Stimulated activated CD4-positive, alpha-beta T cell treated with anti-CD3 and anti-CD28 coated beads, Interleukin-1b, Interleukin-23, amount 100 ng/mL, for 1 hour (primary cell): ENCODE measurements at places on chromosomes 11 and 22.

- peak; percentile 35 for DNase-seq
Observed at GRCh38 chr22:19679522-19680101, 34.7 kb upstream of the SEPTIN5 start.

DNA sequence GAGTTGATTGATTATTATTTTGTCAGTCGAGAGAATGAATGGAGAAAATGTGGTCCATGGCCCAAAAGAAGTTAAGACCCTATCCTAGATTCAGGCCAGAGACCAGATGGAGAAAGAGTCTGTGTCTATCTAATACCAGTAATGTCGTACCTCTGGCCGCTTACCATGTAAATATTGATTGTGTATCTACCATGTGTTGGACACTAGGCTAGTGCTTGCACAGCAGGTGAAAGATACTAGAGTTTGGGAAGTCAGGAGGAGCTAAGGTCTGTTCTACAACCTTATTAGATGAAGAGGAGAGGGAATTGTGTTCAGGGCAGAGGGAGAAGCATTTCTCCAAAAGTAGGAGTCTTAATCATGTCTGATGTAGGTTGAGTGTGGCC lies 31.8 kb downstream of the PIK3IP1 start:
- no peak for DNase-seq

DNA sequence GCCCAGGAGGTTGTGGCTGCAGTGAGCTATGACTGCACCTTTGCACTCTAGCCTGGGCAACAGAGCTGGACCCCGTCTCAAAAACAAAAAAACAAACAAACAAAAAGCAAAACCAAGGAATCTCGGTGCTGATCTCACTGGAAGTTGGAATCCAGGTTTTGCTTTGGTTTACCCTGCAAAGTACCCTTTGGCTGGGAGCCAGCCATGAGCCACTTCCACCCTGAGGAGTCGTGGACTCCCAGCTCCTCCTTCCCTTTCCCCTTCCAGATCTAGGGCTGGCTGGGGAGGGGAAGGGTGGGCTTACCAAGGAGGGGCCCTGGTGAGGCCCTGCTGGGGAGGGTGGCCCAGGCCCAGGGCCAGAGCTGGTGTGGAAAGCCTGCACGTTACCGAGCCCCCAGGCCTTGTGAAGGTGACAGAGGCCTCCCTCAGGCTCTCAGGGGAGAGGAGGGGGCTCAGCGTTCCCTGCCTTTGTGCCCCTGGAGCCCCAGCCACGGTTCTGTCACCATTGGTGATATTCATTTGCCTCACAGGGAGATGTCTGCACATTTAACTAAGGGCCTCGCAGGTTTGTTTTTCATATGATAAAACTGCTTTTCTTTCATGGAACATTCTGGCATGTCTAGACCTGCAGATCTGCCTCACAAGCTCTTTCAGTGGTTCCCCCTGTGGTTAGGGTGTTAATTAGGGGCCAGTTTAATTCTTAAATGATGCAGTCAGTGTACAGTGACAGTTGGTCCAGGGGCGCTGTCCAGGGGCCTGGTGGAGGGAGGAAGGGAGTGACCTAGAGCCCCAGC lies 29.0 kb downstream of the FBLN1 start:
- DNase-seq, result no peak

- DNase-seq, result no peak
Observed at GRCh38 chr11:10818594-10818993, 9.9 kb upstream of the EIF4G2 start.

GRCh38 chr11:83157594-83158356 lies 844 bp downstream of the PCF11 start:
- DNase-seq, result no peak

GRCh38 chr11:58594826-58595225 lies 16.0 kb downstream of the ZFP91 start:
- no peak for DNase-seq

- no peak for DNase-seq
Observed at GRCh38 chr22:18976197-18976751, 40.2 kb upstream of the PRODH start.

- DNase-seq, result no peak
Observed at GRCh38 chr11:71097506-71098240, 154.7 kb downstream of the SHANK2 start.

GRCh38 chr11:70574725-70575347 lies 176.5 kb downstream of the CTTN start:
- no peak for DNase-seq

DNA sequence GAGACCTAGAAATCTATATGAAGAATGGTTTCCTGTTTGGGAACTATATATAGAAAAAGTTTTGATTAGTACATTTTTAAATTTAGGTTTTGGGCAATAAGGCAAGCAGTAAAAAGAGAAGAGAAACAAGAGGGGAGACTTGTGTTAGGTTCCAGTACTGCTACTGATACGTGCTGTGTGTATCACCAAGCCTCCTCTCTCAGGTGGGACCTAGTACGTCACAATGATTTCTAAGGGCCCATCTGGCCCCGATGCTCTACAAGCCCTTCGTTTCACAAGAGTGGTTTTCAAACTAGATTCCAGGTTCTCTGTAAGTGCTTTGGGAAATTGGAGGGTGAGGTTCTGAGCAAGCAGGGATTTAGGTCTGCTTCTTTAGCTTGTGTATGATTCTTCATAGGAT lies 39.2 kb downstream of the USP35 start:
- no peak for DNase-seq

GRCh38 chr11:7787239-7787638 lies 9.5 kb downstream of the OR5P2 start:
- DNase-seq, result no peak

GRCh38 chr11:45737056-45737455 lies 67.9 kb upstream of the SLC35C1 start:
- no peak for DNase-seq

- DNase-seq, result peak; percentile 18
Observed at GRCh38 chr22:18110194-18110953, at the start of gene TUBA8. Gene TUBA8, plus strand, starts transcription at chr22:18110809. Its CDS starts 57 bp downstream, at chr22:18110866.

DNA sequence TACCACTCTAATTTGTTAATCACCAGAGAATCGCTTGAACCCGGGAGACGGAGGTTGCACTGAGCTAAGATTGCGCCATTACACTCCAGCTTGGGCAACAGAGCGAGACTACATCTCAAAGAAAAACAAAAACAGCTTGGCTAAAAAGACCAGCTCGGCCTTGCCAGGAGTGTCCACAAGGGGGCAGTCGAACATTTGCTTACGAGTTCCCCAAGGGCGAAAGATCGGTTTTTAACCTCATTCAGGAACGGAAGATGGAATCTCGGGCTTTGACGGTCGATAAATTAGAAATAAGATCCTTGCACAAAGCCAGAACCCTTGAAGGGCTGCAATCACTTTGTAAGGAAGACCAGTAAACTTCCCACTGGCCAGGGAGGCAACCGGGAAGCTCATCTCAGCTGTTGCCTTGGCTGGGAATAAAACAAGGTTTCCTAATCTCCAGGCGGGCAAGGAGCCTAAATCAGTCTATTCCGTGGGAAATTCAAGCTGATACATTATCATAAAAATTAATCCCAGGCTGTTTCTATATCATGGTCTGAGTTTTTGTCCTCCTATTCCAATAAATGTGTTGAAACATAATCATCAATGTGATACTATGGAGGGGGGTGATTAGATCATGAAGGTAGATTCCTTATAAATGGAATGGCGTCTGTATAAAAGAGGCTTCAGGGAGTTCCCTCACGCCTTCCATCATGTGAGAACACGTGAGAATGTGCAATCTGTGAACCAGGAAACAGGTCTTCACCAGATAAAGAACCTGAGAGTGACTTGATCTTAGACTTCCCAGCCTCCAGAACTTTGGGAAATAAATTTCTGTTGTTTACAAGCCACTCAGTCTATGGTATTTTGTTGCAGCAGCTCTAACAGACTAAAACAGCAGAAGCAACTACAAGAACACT lies 14.9 kb upstream of the SLC29A2 start:
- peak; percentile 77 for DNase-seq

- DNase-seq, result no peak
Observed at GRCh38 chr11:83648610-83649527, 362.7 kb upstream of the CCDC90B start.

DNA sequence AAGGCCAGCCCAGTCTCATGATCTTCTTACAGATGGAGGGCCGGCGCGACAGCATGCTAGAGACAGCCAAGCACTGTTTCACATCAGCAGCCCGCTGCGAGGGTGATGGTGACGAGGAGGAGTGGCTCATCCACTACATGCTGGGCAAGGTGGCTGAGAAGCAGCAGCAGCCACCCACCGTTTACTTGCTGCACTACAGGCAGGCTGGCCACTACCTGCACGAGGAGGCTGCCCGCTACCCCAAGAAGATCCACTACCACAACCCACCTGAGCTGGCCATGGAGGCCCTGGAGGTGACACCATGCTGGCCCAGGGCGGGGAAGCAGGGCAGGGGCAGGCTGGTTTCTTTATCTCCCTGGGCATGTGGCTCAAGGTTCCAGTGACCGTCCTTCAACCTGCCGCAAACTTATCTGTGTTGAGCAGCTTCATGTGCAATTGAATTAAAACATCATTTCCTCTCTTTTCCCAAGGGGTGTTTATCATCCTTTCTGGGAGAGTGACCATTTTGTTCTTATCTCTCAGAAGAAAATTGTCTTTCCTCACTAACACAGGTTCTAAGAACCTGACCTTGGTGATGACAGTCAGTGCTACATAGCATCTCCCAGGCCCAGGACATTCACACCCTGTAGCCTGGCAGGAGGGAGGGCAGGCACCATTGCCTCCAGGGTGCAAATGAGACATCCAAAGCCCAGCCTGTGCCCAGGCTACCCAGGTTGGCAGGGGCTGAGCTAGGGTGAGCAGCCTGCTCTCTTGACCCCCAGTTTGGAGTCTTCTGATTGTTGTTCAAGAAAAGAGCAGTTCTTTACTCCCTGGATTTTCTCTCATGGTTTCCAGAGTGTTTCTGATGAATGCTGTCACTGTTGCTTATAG lies 80.7 kb downstream of the CABIN1 start:
- DNase-seq, result no peak

DNA sequence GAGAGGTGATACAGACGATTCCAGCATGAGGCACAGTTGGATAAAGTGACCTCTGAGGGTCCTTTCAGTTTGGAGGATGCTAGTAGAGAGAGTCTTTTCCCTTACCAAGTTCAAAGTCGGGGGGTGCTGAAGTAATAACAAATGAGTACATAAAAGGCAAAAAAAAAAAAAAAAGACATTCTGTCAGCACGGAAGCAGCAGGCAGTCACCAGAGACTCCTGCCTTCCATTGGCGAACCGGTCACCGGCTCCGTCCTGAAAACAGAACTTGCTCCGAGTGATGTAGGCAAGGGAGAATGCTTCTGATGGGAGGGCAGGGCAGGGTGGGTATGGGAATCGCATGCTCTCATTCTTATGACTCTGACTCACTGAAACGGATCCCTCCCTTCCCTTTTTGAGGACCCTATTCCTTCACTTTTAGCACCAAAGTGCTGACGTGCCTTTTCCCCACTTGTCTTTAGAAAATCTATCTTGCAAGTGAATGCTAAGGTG lies 65.9 kb downstream of the PRR5L start:
- DNase-seq, result no peak

DNA sequence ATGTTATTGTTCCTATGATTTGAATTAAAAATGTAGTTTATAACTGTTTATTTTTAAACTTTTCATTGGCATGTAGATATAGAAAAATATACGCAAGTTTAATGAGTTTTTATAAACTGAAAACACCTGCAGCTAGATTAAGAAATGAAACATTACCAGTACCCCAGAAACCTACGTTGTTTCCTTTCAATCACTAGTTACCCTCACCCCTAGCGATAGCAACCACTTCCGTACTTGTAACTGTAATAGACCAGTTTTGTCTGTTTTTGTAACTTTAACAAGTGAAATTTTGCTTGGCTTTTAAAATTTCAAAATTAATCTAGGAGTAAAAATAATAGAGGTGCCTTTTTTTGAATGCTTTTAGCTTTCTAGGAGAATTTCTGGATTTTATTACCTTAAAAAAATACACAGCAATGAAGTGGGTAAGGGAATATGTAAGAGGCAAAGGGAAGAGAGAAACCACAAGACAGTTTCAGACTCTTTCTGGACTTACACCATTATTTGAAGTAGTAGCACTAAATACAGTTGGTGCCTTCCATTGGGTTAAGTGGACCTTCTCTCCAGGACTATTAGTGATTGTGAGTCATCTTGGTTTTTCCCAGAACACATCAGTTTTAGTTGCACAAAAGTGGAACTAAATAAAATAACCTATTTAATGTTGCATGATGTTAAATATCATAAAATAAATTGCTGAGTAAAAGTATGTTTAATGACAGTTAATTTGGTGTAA lies 18.7 kb upstream of the NAT10 start:
- no peak for DNase-seq

DNA sequence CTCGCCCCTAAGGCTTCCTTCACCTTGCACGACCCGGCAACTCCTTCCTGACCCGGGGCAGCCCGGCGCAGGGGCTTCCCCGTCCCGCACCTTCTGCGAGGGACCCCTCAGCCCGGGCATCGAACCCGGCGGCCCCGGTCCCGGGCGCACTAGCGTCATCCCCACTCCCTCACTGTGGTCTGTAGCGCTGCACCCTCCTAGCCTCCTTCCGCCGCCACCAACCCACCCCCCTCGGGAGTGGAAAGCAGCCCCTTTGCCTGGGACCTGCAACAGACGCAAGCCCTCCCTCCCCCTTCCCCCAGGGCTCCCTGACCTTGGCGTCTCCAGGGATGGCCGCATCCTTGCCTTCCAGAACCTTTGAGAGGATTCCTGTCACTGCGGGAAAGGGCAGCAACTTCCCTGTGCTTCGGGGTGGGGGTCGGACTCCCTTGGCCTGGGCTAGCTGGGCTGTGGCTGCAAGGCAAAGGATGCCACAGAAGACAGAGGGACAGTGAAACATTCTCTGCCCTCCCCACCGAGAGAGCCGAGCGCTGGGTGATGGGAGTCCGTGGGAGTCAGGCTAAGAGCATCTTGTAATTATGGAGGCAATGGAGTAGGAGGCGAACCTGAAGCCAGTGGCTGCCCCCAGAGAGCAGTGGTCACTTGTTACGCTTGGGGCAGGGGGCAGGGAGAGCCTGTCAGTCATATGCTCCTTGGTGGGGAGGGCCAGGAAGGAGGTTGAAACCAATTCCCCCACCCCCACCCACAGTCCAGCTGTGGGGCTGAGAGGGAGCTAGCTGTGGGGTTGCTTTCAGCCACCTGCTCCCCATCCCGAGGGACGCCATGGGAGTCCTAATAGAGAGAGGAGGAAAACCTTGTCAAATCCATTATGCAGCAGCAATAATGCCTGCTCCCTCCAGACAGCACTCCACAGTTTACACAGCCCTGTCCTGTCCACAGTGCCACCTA lies 920 bp downstream of the TMEM132A start:
- no peak for DNase-seq

GRCh38 chr11:35012467-35013191 lies 96.2 kb downstream of the PDHX start:
- no peak for DNase-seq

- DNase-seq, result no peak
Observed at GRCh38 chr11:93574638-93575220, 31.5 kb upstream of the SMCO4 start.
